ENCODE measurements at places on chromosomes 4 and X. TPM values are rescaled to one million over a fixed set of nuclear protein-coding genes. Genes with fewer than 3 reads are reported as not detected.

DNA sequence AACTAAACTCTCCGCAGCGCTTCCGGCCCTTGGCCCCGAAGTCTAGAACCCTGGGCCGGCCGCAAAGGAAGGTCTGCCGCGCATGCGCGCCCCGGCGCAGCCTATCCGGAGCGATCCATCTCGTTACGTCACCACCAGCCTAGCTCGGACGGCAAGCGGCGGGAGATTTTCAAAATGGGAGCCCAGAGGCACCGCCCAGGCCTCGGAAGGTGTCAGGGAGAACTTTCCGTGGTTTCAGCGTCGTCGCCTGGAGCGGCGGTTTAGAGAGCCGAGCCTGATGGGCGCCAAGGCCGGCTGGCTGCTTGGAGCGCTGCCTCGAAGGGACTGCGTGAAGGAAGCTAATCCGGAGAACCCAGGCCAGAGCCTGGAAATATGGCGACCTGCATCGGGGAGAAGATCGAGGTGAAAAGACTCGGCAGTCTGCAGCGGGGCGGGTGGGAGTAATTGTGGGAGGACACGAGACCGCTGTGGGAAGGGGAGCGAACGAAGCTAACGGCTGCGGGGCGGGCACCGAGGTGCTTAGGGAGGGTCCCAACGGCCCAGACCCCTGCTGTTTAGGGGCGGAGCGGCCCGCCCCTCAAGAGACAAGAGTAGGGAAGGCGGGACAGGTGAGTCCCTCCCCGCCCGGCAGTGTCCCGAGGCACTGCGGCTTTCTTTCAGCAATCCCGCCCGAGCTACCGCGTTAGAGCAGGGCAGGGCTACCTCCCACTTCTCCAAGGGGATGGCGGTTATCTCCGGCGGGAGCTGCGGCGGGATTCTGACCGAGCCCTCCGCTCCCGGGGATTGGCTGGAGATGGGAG lies at the start of gene PLK4:
Gene PLK4 (plus strand): TSS at position 131 of the 800 bp plus-strand sequence. CDS start 242 bp downstream, at position 373.
- peak; percentile 97 for DNase-seq

FAM184B gene
- total RNA-seq = 0.04 TPM

DNA sequence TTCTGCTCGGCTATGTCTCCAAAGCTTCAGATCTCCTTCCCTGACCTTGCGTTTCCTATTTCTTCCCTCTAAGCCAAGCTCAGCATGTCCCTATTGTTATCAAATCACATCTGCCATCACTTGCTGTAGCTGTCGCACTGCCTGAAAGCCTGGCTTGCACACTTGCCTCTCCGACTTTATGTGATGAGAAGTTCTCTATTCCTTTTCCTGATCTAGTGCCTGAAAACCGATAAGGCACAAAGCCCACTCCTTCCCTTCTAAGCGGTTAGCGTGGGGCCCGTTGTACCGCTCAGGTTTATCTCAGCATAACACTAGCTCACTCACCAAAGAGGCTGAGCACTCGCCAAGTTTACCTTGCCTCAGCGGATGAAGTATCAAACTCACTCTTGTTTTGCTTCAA lies 816 bp downstream of the NMU start:
- DNase-seq = peak; percentile 6

SYTL5 gene
- total RNA-seq = not detected

DCAF12L1 gene
- total RNA-seq = not detected

TCP11X2 gene
- not detected for total RNA-seq

GRCh38 chr4:181674315-181674875 lies 568.8 kb upstream of the TENM3 start:
- DNase-seq = no peak

DNA sequence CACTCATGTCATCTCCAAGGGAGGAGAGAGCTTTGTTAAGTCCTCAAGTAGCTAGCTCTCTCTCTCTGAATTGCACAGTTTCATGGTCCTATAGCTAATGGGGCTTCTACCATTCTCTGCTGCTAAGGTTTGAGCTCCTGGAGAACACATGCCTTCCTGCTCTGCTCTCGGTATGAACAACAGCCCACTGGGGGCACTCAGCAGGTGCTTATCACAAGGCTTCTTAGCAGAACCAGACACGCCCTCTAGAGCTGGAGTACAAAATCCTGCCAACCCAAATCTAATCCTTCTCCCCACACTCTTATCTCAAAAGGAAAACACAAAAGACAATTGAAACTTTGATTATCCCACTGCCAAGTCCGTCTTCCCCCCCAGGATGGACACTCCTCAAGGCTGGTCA lies 176.5 kb downstream of the HS3ST1 start:
- DNase-seq = no peak

DNA sequence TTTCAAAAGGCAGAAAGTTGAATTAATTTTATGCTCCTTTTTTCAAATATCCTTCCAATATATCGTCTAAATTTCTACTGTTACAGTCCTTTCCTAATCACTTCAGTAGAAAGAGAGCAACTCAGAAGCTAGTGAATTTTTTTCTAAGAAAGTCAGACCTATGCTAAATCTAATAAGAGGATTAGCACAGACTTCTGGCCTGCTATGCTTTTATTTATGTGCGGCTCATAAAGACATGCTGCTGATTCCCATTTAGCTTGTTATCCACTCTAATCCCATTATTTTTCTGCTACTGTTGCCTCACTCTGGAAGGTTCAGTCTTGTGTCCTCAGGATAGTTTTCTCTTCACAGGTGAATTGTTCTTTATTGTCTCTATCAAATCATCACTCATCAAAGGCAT lies 473.5 kb upstream of the FAM241A start:
- no peak for DNase-seq

CASP3 gene
- 65.7 TPM for total RNA-seq

DNA sequence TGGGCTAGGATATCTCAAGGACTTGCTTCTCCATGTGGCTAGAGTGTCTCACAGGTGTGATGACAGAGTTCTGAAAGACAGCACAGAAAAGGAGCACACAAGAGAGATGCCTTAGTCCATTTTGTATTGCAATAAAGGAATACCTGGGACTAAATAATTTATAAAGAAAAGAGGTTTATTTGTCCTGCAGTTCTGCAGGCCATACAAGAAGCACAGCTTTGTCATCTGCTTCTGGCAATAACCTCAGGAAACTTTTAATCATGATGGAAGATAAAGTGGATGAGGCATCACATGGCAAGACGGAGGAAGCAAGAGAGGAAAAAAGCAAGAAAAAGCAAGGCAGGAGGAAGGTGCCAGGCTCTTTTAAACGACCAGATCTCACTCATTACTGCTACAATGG lies 126.9 kb downstream of the ADAMTS3 start:
- no peak for DNase-seq

GRCh38 chr4:684623-685327 lies 4.2 kb downstream of the SLC49A3 start:
- peak; percentile 5 for DNase-seq

MAPK10 gene
- not detected for total RNA-seq

DNA sequence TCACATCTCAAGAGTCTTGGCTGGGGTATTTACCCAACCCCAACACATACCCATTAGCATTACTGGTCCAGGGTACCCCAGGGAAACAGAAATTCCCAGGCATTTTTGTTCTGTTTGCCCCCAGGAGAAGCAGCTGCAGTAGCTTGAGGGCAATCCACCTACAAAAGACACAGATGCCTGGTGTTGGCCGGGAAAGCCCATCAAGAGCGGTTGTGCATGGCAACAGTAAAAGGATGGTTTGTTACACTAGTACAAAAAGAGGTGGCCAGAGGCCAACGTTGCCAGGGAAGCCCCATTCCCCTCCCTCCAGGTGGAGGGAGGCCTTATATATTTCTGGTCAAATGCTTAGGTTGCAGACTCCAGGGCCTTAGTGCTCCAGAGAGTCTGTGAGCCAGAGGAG lies 637.8 kb downstream of the BCOR start:
- no peak for DNase-seq

BEND4 gene
- total RNA-seq = 0.42 TPM

CLDN22 gene
- not detected for total RNA-seq

ANXA10 gene
- total RNA-seq = not detected

DNA sequence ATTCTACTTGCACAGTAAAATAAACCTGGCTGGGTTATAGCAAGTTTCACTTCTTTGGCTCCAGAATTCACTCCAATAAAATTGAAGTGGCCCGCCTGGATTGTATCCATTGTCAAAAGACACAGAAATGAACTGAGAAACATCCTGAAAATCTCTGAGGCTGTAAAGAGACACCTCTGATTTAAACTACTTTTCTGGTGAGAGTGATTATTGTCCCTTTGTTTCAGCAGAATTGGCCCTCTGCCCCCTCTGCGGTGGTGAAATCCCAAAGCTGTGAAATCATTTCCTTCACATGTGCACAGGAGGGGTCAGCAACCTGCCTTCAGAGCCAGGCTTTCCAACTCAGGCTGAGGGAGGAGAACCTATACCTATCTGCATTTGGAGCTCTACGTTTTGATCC lies 23.0 kb downstream of the GAB3 start:
- no peak for DNase-seq

- DNase-seq = no peak
Measured at GRCh38 chrX:13835825-13836224, 18.9 kb upstream of the GPM6B start.

DNA sequence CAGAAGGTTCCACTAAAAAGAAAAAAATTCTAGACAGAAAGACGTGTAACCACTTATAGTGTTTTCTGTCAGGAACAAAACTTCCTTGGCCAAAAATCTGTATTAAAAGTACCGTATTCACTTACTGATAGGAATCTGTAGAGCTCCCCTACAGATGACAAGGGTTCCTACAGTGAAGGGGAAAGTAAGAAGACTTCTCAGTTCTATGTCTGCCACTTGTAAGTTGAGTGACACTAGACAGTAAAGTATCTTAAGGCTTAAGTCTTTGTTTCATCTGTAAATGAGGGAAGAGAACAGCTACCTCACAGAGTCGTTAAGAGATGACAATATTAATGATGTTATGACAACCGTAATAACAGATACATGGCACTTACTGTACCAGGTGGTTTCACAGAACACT lies 3.3 kb downstream of the COQ2 start:
- no peak for DNase-seq

TMEM31 gene
- 0.79 TPM for total RNA-seq

All from activated CD4-positive, alpha-beta T cell treated with anti-CD3 and anti-CD28 coated beads for 36 hours (primary cell).